Activated CD8-positive, alpha-beta T cell treated with anti-CD3 and anti-CD28 coated beads for 36 hours (primary cell): ENCODE measurements at places on chromosomes 12 and 14. TPM values are rescaled to one million over a fixed set of nuclear protein-coding genes. Genes with fewer than 3 reads are reported as not detected.
A peak's percentile ranks its signal among the peaks of the same experiment; 100 is the strongest.

DNA sequence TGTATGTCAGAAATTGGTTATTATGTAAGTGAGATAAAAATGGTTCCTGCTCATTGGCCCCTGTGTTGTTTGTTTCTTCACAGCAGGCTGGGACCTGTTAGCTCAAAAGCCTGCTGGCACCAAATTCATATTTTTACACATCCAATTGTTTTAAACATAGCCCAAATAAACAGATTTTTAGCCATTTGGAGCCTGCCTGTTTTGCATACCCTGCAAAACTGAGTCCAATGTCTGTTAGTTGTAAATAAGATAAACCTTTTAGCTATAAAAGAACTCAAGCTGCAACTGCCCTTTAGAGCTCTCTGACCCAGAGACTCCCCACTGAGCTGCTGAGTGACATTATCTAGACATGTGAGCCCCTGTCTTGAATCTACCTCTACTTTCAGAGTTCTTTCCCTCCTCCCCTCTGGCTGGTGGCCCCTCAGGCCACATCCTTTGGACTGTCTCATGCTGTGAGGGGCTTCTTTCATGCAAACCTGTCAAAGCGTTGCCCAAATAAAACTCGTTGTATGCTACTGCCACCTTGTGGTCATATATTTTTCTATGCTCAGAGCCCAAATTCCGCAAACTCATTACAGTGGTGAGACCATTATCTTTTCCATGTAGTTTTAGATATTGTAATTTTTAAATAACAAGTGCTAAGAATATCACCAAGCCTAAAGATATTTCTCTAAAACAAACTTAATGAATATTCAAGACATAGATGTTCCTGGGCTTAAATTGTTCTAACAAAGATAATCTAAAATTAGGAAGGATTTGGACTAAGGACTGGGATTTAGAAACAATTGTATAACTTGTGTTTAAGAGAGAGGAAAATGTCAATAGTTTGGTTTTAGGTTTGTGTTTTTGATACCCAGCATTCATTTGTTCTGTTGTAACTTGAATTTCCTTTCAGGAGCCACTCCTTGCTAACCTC is 337.9 kb downstream of the AACS start:
- DNase-seq: peak; percentile 6

- no peak for DNase-seq
These were observed 20.5 kb downstream of the RILPL1 start for GRCh38 chr12:123512838-123513665.

DNA sequence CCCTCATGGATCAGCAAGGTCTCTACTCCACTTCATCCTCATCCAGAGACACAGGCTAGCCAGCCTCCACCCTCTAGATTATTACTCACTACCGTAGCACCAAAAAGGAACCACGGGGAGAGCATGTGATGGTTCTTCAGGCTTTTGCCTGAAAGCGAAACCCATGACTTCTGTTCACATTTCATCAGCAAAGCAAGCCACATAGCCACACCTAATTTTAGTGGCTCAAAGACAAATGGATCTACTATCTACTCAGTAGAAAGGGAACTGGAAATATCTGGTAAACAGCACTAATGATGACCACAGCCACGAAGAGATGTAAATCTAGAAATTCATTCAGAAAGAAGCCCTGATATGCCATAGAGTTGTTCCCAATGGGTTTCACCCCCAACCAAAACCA is 51.4 kb downstream of the VCPKMT start:
- peak; percentile 85 for DNase-seq

DNA sequence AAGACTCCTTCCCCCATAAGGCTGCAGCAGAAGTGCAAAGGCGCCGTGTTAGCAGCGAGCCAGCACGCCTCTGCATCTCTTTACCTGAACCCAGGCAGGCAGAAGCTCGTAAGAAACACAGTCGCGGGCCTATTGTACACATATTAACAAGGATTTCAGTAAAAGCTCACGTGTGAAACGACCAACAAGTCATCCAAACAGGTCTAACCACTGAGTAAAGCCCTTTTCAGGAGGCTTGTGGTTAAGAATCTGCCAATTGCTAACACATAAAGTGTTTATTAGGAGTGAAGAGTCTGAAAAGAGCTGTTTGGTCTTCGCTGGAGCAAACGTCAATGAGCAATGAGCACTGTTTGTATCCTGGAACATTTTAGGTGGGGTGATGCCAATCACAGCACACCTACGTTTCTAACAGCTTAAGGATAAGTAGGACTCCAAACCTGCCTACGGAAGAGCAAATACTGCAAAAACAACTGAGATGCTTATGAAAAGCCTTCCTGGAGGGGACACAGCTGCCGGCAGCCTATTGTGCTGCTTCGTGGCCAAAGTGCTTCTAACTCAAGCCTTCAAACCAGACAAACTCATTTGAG is 43.1 kb downstream of the PRKAB1 start:
- DNase-seq: no peak

GRCh38 chr14:23095196-23096108 is at the start of gene C14orf119:
Gene C14orf119 (plus strand): TSS chr14:23095505. CDS start chr14:23097659, 2,154 bp downstream.
- peak; percentile 100 for DNase-seq

- no peak for DNase-seq
These were observed 130.3 kb upstream of the NUDT4 start for GRCh38 chr12:93247313-93247991.

- DNase-seq: no peak
These were observed 158.7 kb downstream of the EGLN3 start for GRCh38 chr14:33792009-33792719.

GRCh38 chr12:101018540-101018939 is 191.5 kb downstream of the SLC5A8 start:
- DNase-seq: no peak

DNA sequence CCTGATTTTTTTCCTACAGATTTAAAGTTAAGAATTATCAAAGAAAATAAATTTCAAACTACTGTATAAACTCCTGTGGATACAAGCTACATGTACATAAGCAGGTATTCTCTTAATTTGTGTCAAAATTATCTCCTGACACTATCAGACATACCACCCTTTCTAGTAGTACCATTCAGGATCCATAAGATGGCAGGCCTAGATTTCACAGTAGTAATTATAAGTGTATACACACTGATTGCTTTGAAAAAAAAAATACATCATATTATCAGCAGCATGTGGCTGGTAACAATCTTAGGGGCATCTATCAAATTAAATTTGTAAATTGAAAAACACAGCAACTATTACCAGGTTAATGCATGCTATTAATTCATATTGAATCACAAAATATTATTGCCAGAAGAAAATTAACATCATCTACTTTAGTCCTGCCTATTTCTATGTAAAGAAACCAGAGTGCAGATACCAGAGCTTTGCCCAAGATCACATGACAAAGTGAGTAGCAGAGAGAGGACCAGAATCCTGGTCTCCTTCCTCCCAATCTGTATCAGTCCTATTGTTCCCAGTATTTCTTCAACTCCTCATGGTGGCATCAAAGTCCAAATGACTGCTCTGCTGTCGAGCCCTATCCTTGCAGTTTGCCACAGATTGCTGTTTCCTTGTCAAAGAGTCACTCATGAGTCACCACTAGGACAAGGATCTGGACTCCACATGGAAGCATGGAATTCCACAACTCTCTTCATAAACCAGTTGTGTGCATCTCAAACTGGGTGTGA is 27.7 kb upstream of the CALM1 start:
- no peak for DNase-seq

CRIP1 gene
- 95.7 TPM for total RNA-seq

KCNA5 gene
- not detected for total RNA-seq

KRT6C gene
- not detected for total RNA-seq

LRP1-AS gene
- total RNA-seq: not detected
